ENCODE measurements at places on chromosomes 2 and 18.

GRCh38 chr2:43133708-43134570 lies 92.5 kb downstream of the ZFP36L2 start:
- peak; percentile 81 for DNase-seq

DNA sequence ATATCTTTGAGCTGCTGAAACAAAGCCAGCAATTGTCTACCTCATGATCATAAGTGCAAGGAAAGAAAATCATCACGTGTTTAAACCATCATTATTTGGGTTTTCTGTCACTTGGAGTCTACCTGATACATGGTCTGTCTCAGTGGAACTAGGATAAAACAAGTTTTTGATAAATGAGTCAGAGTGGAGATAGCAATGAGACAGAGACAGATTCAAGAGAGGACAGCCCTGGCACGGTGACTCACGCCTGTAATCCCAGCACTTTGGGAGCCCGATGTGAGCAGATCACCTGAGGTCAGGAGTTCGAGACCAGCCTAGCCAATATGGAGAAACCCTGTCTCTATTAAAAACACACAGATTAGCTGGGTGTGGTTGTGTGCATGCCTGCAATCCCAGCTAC lies 93.8 kb downstream of the PMAIP1 start:
- no peak for DNase-seq

DNA sequence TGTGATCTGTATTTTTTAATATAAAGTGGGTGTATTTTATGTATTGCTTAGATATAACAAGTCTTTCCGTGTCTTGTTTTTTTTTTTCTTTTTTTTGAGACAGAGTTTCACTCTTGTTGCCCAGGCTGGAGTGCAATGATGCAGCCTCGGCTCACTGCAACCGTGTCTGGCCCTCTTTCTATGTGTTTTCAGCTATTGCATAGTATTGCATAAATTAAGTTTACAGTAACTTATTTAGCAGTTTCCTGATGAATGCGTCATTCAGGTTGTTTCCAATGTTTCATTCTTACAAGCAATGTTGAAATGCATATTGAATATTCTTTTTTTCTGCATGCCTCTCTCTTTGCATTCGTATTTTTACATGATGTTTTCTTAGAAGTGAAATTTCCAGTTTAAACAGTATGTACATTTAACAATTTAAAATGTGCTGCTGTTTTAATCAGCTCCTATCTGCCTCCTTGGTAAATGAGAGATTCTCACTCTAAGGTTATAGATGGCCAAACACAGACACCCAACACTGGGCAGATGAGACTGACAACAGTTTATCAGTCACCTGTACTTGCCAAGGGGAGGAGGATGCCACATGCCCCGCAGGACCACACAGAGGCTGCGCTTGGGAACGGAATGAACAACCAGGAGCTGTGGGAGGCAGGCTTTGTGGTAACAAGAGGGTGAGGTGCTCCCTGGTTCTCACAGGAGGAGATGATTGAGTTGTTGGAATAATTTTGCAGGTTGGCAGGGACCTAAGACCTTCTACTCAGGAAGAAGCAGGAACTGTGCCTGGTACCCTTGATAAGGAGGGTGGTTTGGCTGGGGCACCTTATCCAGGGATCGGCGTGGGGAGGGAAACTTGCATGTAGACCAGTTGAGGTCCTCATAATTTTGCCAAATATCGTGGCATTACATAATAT lies 7.5 kb downstream of the SLC9A4 start:
- DNase-seq: no peak

DNA sequence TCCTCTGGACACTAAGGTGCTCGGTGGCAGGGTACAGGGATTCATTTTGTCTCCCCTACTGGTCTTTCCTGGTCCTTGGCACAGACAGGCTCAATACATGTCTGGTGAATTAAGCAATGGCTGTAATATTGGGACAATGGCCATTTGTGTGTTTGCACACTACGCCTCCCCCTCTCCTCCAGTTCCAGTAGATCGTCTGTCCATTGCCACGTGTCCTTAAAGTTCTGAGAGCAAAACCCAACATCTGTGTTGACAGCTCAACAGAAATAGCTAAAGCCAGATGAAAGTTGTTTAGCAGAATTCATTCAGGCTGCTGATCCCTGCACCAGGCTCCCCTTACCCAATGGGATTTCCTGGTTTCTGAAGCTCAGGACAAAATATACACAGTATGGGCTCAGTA lies 9.0 kb upstream of the FABP1 start:
- DNase-seq: no peak

- DNase-seq: no peak
Observed at GRCh38 chr18:75482880-75483279, 55.4 kb upstream of the SMIM21 start.

DNA sequence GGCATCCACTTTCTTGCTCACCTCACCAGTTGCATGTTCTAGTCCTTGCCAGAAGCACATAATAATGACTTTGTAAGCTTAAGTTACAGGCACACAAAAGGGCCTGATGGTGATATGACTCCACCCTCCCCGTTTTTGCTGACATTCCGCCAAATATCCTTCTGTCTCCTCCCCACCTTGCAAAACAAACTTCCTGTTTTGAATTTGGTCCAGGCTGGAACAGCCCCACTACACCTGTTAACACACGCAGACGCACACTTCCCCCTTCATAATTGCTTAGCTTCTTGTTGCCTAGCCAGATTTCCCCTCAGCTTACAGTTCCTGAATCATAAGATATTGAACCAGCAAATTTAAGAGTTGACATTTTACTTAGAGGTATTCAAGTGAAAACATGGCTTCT lies at the start of gene MGAT5:
Gene MGAT5, plus strand, starts transcription at position 269 of the 400 bp plus-strand sequence. CDS start 332 bp downstream, outside the sequence.
- DNase-seq: no peak

GRCh38 chr2:54755641-54756326 lies 32.3 kb downstream of the EML6 start:
- no peak for DNase-seq

DNA sequence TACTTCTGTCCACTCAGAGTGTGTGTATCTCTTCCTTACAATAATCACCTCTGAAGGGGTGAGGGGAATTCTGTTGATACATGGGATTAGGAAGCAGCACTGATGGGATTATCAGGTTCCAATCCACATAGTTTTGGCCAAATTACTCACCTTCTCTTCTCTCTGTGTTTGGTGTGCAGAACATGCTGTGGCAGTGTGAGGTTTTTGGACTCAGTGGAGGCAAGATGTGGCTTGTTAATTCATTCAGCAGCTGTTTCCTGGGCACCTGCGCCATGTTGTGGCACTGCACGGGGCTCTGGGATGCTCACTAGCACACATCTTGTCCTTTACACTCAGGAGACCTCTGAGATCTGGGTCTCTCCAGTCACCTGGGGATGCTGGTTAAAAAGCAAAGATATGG lies 350.3 kb upstream of the HS6ST1 start:
- no peak for DNase-seq

GRCh38 chr2:84022810-84023431 lies 436.2 kb downstream of the SUCLG1 start:
- no peak for DNase-seq

DNA sequence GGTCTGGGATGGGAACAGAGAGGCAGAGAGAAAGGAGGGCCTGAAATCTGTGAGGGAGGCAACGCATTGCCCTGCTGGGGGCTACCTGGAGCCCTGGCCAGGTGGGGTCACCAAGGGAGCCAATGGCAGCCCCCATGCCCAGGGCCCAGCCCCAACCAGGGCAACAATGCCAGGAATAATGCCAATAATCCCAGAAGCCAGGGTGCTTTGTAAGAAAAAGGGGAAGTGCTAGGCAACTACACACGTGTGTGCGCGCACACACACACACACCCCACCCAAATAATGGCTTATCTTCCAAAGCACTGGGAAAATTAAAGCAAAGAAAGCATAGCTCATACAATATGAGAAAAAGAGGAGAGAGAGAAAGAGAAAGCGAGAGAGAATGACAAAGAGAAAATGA lies 7.0 kb upstream of the CLEC4F start:
- DNase-seq: no peak

GRCh38 chr2:80573167-80573566 lies 268.6 kb upstream of the LRRTM1 start:
- no peak for DNase-seq

DNA sequence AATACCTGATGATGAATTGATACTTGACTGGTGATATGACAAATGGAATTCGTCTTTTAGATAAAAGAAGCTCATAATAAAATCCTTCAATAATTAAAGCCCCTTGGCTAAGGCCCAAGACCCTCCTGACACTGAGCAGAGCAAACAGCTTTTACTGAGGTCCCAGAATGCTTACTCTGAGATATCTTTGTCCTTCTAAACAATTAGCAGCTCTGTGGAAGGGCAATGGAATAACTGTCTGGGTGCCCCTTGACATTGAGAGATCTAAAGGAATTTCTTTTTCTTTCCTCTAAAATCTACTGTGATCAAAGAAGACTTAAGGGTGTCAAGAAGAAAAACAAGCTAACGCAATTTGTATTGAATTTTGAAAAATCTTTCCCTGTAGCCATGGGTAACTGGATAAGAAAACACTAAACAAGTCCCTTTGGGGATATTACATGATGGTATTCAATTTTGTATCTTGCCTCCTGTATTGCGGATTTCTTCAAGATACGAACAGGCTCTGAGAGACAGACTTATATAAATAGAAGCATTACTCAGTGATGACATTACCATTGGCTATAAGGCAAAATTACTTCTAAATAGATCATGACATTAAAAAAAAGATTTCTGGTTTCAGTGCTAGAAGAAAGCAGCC lies 128.8 kb downstream of the MREG start:
- DNase-seq: no peak

GRCh38 chr18:12606592-12607315 lies 51.2 kb downstream of the SPIRE1 start:
- no peak for DNase-seq

GRCh38 chr2:168378960-168379669 lies 77.0 kb upstream of the CERS6 start:
- DNase-seq: peak; percentile 37

- peak; percentile 6 for DNase-seq
Observed at GRCh38 chr2:159035790-159036411, 67.5 kb downstream of the TANC1 start.

DNA sequence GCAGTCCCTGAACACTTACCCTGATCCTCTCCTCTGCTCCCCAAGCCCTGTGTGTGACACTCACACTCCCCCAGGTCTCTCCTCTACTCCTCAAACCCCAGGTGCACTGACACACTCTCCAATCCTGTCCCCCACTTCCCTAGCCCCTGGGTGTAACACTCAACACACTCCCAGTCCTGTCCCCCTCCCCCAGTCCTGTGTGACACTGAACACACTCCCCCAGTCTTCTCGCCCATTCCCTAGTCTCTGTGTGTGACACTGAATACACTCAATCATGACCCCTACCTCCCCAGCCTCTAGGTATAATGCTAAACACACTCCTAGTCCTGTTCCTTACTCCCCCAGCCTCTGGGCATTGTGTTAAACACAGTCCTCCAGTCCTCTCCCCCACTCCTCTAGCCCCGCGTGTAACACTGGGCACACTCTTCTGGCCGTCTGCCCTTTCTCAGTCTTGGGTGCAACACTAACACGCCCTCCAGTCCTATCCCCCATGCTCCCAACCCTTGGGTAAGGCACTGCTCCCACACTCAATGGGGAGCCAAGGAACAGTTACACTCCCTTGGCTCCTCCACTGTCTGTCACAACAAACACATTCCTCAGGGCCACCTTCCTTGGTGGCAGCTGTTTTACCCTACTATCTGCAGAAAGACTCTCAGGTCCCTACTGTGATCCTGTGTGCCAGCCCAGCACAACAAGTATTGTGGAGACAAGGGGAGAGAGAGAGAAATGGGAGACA lies 82.5 kb upstream of the PKDCC start:
- DNase-seq: no peak

DNA sequence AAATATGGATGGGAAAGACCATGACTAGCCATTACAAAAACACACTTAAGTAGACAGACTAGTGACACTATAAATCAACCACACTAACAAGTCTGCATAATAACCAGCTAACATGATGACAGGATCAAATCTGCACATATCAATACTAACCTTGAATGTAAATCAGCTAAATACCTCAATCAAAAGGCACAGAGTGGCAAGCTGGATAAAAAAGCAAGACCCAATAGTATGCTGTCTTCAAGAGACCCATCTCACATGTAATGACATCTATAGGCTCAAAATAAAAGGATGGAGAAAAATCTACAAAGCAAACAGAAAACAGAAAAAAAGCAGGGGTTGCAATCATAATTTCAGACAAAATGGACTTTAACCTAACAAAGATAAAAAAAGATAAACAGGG lies 16.3 kb downstream of the PFN4 start:
- DNase-seq: no peak

DNA sequence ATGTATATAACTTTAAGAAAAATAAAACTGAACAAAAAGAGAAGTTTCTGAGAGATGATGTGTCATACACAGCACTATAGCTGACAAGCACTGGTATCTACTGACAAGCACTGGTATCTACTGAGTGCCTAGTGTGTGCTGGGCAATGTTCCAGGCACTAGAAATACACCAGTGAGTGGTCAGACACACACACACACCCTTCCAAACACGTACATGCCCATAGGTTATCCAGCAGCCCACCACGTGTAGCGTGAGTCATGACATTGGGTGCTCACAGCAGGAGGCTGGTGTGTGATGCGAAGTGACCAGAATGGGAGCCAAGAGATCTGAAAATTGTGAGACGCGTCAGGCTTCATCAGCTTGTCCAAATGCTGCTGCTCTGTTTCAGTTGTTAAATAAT lies 12.2 kb upstream of the GNAL start:
- no peak for DNase-seq

GRCh38 chr18:35616664-35617423 lies 35.3 kb downstream of the GALNT1 start:
- peak; percentile 60 for DNase-seq

DNA sequence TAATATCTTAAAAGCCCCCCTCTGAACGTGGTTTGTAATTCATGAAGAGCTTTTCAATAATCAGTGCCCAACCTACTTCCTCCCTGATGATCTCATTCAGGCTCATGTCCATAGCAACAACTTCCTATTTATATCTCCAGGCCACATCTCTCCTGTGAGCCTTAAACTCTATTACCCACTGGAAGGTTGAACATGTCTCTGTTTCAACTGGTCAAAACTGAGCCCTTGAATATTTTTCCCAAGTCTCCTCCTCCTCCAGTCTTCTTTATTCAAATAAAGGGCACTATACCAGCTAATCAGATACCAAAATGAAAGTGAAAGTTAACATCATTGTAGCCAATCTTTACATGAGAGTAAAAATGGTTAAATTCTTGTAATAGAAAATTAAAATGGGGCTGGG lies 63.7 kb upstream of the ITGA4 start:
- no peak for DNase-seq

- DNase-seq: no peak
Observed at GRCh38 chr2:105380432-105381100, 18.3 kb downstream of the FHL2 start.

GRCh38 chr2:85282914-85283313 lies 44.9 kb downstream of the TGOLN2 start:
- DNase-seq: no peak

GRCh38 chr2:33312355-33312754 lies 164.1 kb upstream of the RASGRP3 start:
- no peak for DNase-seq

- no peak for DNase-seq
Observed at GRCh38 chr2:110670826-110671225, 7.0 kb downstream of the BUB1 start.

GRCh38 chr18:75160364-75160763 lies 48.6 kb downstream of the PTGR3 start:
- DNase-seq: no peak
